ENCODE measurements at places on chromosomes 6 and 20.

GRCh38 chr6:41939848-41940758 is 1.5 kb downstream of the CCND3 start:
- no peak for DNase-seq
- H3K4me1 ChIP-seq: peaks cover 50% of the 10 kb centered on the region
- H3K36me3 ChIP-seq: peaks cover 8% of the 10 kb centered on the region
- H3K4me3 ChIP-seq: peak overlapping the region; percentile 93
- H3K27ac ChIP-seq: peak overlapping the region; percentile 89
- no peaks in the 10 kb centered on the region for H3K27me3 ChIP-seq

GRCh38 chr6:73610444-73611275 is 43.1 kb downstream of the SLC17A5 start:
- H3K4me3 ChIP-seq: no peak overlapping the region
- no peak for DNase-seq
- no peaks in the 10 kb centered on the region for H3K27me3 ChIP-seq
- no peaks in the 10 kb centered on the region for H3K4me1 ChIP-seq
- H3K27ac ChIP-seq: no peak overlapping the region

DNA sequence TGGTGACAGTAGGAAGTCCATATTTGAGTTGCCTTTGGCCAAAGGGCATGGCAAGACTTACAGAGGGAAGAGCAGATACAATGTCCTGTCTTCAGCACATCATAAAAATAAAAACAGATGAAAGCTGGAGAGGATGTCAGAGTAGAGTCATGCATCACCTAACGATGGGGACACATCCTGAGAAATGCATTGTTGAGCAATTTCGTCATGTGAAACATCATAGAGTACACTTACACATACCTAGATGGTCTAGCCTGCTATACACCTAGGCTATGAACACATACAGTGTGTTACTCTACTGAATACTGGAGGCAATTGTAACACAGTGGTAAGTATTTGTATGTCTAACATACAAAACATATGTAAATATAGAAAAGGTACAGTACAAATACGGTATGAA is 75.6 kb downstream of the VEGFA start:
- H3K4me1 ChIP-seq: no peaks in the 10 kb centered on the region
- H3K27me3 ChIP-seq: no peaks in the 10 kb centered on the region
- H3K36me3 ChIP-seq: no peaks in the 10 kb centered on the region
- no peak overlapping the region for H3K27ac ChIP-seq
- DNase-seq: no peak

DNA sequence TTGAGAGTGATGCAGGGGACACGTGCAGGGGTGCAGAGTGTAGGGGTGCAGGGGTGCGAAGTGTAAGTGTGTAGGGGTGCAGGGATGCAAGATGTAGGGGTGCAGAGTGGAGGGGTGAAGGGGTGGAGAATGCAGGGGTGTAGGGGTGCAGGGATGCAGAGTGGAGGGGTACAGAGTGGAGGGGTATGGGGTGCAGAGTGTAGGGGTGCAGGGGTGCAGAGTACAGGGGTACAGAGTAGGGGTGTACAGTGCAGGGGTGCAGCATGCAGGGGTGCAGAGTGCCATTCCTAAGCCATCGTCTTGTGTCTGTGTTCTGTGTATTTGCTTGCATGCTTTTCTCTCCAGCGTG is 345.4 kb downstream of the TAF4 start:
- H3K4me3 ChIP-seq: no peak overlapping the region
- DNase-seq: no peak
- H3K27ac ChIP-seq: no peak overlapping the region

DNA sequence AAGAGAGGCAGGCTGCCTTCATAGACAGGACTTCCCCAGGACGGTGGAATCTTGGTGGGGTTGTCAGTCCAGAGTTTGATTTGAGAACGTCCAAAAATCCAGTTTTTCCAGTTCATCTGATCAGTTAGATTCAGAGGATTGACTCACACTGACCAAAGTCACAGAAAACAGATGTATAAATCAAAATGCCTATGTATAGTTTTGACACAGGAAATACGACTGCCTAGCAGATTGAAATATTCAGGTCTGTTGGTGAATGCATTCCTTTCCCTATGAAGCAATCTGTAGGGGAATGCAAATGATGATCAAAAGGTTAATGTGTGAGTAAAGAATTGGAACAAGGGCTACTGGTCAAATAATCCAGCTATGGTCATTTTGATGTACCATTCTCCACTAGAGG is 29.7 kb upstream of the GFOD1 start:
- H3K36me3 ChIP-seq: no peaks in the 10 kb centered on the region
- no peak overlapping the region for H3K27ac ChIP-seq

DNA sequence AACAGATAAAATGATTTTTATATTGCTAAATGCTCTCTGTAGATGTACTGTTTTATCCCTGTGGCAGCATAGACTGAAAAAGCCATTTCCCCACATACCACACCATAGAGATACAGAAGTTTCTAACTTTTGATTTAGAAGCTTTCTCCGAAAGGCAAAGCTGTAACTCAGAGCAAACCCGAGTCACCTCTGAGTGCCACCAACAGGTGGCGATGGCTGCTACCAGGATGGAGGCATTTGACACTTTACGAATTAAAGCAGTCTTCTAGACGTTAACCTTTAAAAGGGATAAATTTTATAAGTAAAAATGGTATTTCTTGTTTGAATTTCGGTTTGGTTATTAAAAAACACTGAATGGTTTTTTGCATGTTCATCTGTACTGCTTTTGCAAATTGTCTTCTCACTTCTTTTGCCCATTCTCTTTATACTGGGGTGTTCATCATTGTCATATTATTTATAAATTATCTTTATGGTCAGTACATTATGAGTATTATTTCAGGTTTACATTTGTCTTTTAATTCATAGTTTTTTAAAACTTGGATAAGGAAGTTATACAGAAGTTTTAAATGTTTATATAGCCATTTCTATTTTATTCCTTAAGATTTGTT is 201.0 kb upstream of the CEP162 start:
- DNase-seq: no peak
- H3K27me3 ChIP-seq: no peaks in the 10 kb centered on the region
- H3K36me3 ChIP-seq: no peaks in the 10 kb centered on the region
- no peaks in the 10 kb centered on the region for H3K4me1 ChIP-seq
- H3K27ac ChIP-seq: no peak overlapping the region
- H3K4me3 ChIP-seq: no peak overlapping the region

DNA sequence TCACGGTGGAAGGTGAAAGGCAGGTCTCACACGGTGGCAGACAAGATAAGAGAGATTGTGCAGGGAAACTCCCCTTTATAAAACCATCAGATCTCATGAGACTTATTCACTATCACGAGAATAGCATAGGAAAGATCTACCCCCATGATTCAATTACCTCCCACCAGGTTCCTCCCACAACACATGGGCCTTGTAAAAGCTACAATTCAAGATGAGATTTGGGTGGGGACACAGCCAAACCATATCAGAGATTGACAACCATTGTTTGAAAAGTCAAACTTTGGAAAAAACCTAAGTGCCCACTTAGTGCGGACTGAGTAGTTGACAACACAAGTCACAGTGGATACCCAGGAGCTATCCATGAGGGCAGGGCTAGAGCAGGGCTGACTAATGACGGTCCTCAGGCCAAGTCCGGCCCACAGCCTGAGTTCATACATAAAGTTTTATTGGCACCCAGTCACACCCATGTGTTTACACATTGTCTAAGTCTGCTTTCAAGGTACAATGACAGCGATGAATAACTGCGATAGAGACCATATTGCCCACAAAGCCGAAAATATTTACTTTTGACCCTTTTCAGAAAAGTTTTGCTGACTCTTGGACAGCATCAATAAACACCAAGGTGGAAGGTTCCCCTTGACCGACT is 33.8 kb upstream of the PMEPA1 start:
- DNase-seq: no peak
- H3K4me1 ChIP-seq: peaks cover 8% of the 10 kb centered on the region
- no peaks in the 10 kb centered on the region for H3K27me3 ChIP-seq
- no peaks in the 10 kb centered on the region for H3K36me3 ChIP-seq

GRCh38 chr6:149246691-149247384 is 70.7 kb upstream of the TAB2 start:
- no peaks in the 10 kb centered on the region for H3K4me1 ChIP-seq

DNA sequence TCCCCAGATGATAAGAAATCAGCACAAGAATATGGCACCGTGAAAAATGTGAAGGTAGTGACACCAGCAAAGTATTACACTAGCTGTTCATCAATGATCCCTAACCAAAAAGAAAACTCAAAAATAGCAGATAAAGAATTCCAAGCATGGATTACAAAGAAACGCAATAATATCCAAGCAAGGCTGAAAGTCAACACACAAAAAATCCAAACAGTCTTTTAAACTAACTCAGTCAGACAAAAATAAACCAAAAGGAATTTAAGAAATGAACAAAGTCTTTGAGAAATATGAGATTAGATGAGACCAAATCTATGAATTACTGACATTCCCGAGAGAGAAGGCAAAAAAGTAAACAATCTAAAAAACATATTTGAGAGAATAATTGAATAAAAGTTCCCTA is 976.1 kb upstream of the MAP3K7 start:
- no peak for DNase-seq
- H3K4me1 ChIP-seq: no peaks in the 10 kb centered on the region
- no peak overlapping the region for H3K27ac ChIP-seq
- no peaks in the 10 kb centered on the region for H3K27me3 ChIP-seq
- no peak overlapping the region for H3K4me3 ChIP-seq
- H3K36me3 ChIP-seq: no peaks in the 10 kb centered on the region

- no peak for DNase-seq
- no peaks in the 10 kb centered on the region for H3K27me3 ChIP-seq
Observed at GRCh38 chr20:45433316-45433715, 17.4 kb downstream of the PIGT start.

DNA sequence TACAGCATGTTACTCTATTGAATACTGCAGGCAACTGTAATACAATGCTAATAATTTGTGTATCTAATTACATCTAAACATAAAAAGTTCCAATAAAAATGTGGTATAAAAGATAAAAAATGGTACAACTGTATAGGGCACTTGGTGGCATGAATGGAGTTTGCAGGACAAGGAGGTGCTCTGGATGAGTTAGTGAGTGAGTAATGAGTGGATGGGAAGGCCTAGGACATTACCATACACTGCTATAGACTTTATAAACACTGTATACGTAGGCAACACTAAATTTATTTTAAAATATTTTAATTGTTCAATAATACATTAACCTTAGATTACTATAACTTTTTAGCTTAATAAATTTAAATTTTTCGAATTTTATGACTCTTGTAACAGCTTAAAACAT is 579.6 kb upstream of the MAN1A1 start:
- no peak for DNase-seq
- H3K27me3 ChIP-seq: no peaks in the 10 kb centered on the region
- H3K4me3 ChIP-seq: no peak overlapping the region
- H3K4me1 ChIP-seq: no peaks in the 10 kb centered on the region

DNA sequence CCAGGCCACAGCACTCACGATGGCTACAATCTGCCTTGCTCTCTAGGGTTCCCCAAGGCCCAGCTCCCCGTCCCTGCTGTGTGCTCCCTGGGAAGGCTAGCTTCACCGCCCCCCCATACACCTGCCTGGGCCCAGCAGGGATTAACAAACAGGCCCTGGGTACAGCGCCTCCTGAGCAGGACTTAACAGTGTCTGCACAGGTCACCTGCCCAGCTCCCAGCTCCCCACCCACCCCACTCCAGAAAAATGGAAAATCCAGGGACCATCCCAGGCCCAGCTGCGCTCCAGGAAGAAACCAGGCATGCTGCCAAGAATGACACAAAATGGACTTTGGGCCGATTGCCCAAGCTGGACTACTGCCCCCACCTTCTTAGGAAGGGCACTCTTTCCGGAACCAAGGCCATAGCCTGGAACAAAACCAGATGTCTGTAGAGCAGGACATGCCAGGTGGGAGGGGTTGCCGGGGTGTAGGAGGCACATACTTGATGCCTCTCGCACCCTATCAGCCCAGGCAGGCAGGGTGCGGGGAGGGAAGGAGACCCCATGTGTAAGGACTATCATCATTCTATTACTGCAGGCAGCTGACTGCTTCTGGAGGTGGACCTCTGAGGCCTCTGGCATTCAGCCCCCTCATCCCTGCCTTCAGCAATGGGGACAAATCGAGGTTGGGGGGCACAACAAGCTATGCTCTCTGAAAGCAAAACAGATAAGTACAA is 104.9 kb downstream of the SNX5 start:
- no peaks in the 10 kb centered on the region for H3K36me3 ChIP-seq
- no peaks in the 10 kb centered on the region for H3K4me1 ChIP-seq
- DNase-seq: no peak
- no peak overlapping the region for H3K4me3 ChIP-seq
- H3K27ac ChIP-seq: no peak overlapping the region
- no peaks in the 10 kb centered on the region for H3K27me3 ChIP-seq

DNA sequence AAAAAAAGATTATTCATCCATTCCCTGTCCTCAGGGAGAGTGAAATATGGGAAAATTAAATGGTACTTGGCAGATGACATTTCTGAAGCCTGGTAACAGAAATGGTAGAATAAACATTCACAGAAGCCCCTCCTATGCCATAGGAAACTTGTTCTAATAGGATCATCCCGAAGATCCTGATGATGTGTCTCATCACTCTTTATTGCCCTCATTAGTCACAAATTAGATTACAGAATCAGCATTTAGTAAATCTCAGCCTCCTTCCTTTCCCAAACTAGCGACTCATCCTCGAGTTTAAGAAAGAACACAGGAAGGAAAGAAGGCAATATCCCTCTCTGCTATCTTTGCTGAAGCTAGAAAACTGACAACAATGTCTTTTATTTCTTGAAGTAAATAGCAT is 154.4 kb downstream of the TMEM200A start:
- H3K4me3 ChIP-seq: no peak overlapping the region
- peaks cover 16% of the 10 kb centered on the region for H3K4me1 ChIP-seq
- H3K36me3 ChIP-seq: no peaks in the 10 kb centered on the region
- H3K27ac ChIP-seq: no peak overlapping the region
- H3K27me3 ChIP-seq: no peaks in the 10 kb centered on the region
- DNase-seq: no peak

- H3K4me3 ChIP-seq: no peak overlapping the region
- H3K36me3 ChIP-seq: no peaks in the 10 kb centered on the region
- peaks cover 3% of the 10 kb centered on the region for H3K4me1 ChIP-seq
- H3K27me3 ChIP-seq: no peaks in the 10 kb centered on the region
Observed at GRCh38 chr20:50651676-50652075, 39.7 kb downstream of the RIPOR3 start.

- no peaks in the 10 kb centered on the region for H3K27me3 ChIP-seq
- DNase-seq: no peak
- H3K36me3 ChIP-seq: no peaks in the 10 kb centered on the region
- no peak overlapping the region for H3K4me3 ChIP-seq
- no peak overlapping the region for H3K27ac ChIP-seq
- H3K4me1 ChIP-seq: peaks cover 8% of the 10 kb centered on the region
Observed at GRCh38 chr6:90100059-90100665, 196.5 kb downstream of the BACH2 start.

GRCh38 chr20:35497780-35498189 is 31.7 kb downstream of the C20orf173 start:
- H3K4me3 ChIP-seq: no peak overlapping the region
- no peak overlapping the region for H3K27ac ChIP-seq
- H3K36me3 ChIP-seq: peaks cover 42% of the 10 kb centered on the region
- no peaks in the 10 kb centered on the region for H3K27me3 ChIP-seq

- H3K27me3 ChIP-seq: no peaks in the 10 kb centered on the region
- DNase-seq: no peak
- no peak overlapping the region for H3K27ac ChIP-seq
- peaks cover 6% of the 10 kb centered on the region for H3K4me1 ChIP-seq
- H3K4me3 ChIP-seq: no peak overlapping the region
- H3K36me3 ChIP-seq: no peaks in the 10 kb centered on the region
Observed at GRCh38 chr6:136309171-136309570, 19.5 kb upstream of the BCLAF1 start.

- H3K27me3 ChIP-seq: no peaks in the 10 kb centered on the region
- no peak overlapping the region for H3K4me3 ChIP-seq
- no peaks in the 10 kb centered on the region for H3K4me1 ChIP-seq
- H3K27ac ChIP-seq: no peak overlapping the region
- no peaks in the 10 kb centered on the region for H3K36me3 ChIP-seq
- DNase-seq: no peak
Observed at GRCh38 chr6:72832271-72832670, 210.4 kb downstream of the KCNQ5 start.
